ENCODE measurements at places on chromosomes 2 and 18.

DNA sequence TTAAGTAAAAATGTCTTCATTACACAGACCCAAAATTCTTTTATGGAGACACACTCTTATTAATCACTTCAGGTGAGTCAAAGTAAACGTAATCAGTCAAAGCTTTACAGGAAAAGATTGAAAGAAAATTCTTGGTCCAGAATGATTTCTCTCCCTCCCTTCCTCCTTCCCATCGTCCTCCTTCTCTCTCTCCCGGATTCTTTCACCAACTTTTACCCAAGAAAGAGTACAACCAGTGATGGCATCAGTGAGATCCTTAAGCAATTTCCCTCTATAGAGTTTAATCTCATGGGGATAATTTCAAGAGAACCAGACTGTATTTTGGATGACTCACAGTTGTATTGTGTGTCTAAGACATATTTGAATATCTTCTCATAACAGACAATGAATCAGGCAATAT, 258.1 kb downstream of the ALK start:
- peak; percentile 19 for DNase-seq

- DNase-seq, result no peak
Measured at GRCh38 chr2:152415231-152415642, 80.3 kb downstream of the FMNL2 start.

GRCh38 chr18:57812126-57812477, 9.0 kb upstream of the ATP8B1 start:
- no peak for DNase-seq

- no peak for DNase-seq
Measured at GRCh38 chr2:170585067-170585466, 130.1 kb upstream of the SP5 start.

DNA sequence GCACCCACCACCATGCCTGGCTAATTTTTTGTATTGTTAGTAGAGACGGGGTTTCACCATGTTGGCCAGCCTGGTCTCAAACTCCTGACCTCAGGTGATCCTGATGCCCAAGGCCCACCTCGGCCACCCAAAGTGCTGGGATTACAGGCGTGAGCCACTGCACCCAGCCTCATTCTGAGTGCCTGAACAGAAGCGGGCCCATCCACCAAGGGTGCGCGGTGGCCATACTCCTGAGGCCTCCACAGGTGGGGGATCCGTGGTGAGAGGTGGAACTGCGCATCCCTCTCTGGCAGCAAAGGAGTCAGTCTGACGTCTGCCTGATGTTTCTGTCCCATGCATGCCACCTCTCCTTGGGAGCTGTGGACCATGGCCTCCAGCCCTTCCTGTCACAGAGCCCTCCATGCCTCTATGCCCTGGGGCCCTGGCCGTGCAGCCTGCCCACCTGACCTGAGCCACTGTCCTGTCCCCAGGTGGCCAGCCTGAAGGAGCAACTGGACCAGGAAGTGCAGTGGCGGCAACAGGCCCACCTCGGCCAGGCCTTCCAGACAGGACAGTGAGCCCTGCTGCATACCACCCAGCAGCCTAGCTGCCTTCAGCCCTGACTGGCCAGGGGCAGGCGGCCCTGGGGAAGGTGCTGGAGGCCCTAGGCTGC, 7.6 kb upstream of the SNED1 start:
- DNase-seq, result no peak

DNA sequence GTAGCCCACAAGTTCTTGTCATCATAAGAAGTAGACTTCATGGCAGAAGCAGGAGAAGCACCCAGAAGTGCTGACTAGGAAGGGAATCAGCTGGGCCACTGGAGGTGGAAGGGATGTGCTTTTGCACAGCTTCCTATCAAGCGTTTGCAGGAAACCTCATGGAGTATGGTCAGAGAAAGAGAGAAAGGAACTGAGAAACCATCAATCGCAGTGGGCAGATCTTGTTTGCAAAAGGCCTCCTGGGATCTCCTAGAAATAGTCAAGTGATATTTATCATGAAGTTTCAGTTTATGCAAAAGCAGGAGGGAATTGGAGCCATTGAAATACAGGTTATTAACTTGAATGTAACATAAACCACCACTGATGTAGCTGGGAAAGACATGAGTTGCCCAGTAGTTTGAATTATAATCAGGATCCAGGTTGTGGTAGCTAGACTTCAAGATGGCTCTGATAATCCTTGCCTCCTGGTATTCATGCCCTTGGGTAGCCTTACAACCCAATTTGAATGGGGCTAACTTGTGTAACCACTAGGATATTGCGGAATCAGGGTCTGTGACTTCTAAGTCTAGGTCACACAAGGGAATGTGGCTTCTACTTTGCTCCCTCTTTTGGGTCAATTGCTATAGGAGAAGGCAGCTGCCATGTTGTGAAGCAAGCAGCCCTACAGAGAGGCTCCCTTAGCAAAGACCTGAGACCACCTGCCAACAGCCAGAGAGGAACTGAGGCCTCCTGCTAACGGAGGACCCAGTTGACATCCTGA, 69.8 kb upstream of the TCF4 start:
- DNase-seq, result no peak

GRCh38 chr2:22449696-22450095, 935.3 kb upstream of the KLHL29 start:
- DNase-seq, result no peak

- no peak for DNase-seq
Measured at GRCh38 chr2:158300394-158300793, 156.2 kb downstream of the CCDC148 start.

GRCh38 chr2:128444816-128445522, 126.3 kb upstream of the HS6ST1 start:
- no peak for DNase-seq

DNA sequence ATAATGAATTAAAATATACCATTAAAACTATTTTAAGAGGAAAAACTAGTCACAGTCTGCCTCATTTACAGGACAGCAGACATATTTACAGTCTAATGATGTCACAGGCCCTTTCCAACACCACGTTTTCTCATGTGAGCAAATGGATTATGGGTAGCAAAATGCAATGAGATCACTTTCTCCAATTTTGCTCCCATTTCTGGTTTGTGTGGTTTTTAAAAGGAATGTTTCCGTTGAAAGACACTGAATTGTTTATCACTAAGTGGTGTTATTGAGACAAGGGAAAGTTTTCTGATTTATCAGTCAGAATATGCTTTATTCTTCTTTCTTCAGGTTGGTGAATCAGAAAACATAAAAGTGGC, 11.4 kb upstream of the NR4A2 start:
- no peak for DNase-seq

- no peak for DNase-seq
Measured at GRCh38 chr2:37721201-37721560, 49.7 kb upstream of the CDC42EP3 start.

DNA sequence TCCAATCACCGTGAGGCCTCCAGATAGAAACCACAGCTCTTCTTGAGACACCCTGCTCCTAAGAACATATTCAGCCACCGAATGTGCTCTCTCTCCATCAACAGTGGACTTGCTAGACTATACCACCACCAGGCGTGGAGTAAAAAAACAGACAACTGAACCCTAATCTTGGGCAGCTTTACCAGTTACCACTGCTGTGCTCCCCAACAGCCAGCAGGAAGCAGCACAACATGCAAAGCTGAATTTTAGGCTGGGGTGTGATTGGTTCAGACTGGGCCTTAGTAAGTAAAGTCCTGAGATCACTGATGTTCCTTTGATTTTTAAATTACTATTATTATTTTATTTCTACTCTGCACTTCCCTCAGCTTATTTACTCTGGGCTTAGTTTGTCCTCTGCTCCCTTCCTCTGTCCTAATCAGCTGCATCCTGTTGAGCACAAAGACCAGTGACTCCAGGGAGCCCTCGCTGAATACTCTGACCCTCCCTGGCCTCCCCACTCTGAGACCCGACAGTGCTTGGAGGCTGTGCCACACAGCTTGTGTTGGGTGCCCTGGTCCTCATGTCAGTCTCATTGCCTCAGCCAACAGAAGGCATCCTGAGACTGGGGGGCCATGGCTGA, 21.9 kb downstream of the MRPL35 start:
- DNase-seq, result peak; percentile 24

DNA sequence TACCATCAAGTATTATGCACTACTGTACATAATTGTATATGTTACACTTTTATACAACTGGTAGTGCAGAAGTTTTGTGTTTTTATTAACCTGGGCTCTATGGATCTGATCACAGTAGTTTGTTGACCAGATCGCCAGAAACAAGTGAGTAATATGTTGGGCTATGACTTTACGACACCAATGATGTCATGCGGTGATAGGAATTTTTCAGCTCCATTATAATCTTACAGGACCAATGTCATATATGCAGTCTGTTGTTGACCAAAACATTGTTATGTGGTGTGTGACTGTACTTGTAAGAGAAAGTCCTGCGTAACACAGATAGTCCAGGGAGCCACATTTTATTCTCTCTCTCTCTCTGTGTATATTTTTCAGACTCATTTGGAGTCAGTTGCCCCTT, 4.5 kb upstream of the ACOXL start:
- DNase-seq, result no peak

GRCh38 chr2:23221236-23221635, 163.7 kb upstream of the KLHL29 start:
- no peak for DNase-seq
